ENCODE measurements at places on chromosomes 4 and X. TPM values are rescaled to one million over a fixed set of nuclear protein-coding genes. Genes with fewer than 3 reads are reported as not detected.
A peak's percentile ranks its signal among the peaks of the same experiment; 100 is the strongest.

DNA sequence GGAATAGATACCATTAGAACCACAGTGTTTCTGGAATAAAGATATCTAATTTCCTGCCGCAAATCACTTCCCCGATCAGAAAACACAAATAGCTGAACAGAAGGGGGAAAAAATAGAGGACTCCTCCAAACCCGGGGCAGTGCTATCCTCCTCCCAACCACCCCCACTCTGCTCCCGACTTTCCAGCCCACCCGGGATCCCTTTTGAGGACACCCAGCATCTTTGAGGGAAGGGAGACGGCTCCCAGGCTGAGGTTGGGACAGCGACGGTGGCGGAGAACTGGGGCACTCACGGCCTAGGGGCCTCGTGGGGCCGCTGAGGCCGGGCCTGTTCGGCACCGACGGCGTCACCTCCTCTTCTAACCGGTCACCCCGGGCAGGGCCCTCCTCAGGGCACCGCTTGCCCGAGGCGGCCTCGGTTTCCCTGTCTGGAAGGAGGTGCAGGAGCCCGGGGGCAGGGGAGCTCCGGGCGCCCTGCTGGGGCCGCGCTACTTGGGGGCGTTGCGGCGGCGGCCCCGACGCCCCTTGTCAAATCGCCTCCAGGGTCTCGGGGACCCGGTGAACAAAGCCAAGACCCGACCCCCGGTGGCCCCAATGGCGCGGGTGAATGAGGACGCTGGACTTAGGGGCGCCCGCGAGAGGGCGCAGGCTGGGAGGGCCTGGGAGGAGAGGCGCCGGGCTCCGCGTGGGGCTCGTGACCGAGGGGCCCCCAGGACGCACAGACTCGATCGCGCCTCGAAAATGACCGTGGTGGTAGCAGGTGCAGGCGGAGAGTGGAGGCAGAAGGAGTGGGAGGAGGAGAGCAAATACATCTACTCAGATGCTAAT is 6.9 kb upstream of the ARX start:
- H3K27me3 ChIP-seq: peaks cover 96% of the 10 kb centered on the region
- peaks cover 17% of the 10 kb centered on the region for H3K4me1 ChIP-seq
- H3K36me3 ChIP-seq: no peaks in the 10 kb centered on the region
- no peak overlapping the region for H3K4me3 ChIP-seq
- no peak for DNase-seq

DNA sequence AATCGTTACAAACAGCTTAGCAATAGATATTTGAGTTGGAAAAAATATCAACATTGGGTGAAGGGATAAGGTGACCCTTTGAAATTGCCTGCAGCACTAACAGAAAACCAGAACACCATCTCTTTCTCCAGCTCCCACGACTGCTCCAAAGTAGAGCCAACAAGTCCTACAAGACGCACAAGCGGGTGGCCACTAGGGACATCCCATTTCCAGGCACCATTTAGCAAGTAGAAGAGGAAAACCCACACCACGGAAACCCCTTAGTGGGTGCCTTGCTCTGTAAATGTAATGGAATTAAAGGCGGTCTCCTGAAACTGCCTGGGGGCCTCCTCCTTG is 1.9 kb downstream of the ARHGAP6 start:
- no peak overlapping the region for H3K27ac ChIP-seq
- no peaks in the 10 kb centered on the region for H3K36me3 ChIP-seq
- H3K4me1 ChIP-seq: peaks cover 9% of the 10 kb centered on the region

- no peak overlapping the region for H3K4me3 ChIP-seq
- H3K36me3 ChIP-seq: no peaks in the 10 kb centered on the region
- H3K27ac ChIP-seq: peak overlapping the region; percentile 60
- DNase-seq: no peak
These were observed 1.6 kb upstream of the ANTXR2 start for GRCh38 chr4:80074651-80075050.

DNA sequence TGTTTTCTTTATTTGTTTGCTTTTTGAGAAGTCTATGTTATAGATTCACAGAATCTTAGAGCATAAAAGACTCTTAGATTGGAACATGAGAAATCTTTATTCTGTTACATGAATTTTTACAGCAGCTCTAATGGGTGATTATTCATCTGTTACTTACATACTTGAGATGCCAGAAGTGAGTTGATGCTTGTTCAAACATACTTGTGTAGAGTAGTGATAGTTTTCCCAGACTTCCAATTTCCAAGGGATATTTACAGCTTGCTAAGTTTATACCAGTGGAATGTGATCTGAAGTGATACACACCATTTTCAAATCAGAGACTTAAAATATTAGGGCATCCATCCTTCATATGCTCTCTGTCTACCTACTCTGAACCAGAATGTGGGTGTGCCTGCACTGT is 252.9 kb upstream of the SMIM31 start:
- no peak for DNase-seq
- no peak overlapping the region for H3K4me3 ChIP-seq
- H3K4me1 ChIP-seq: peaks cover 9% of the 10 kb centered on the region
- H3K27ac ChIP-seq: peak overlapping the region; percentile 90
- H3K36me3 ChIP-seq: no peaks in the 10 kb centered on the region

GRCh38 chrX:57822818-57823217 is 87.4 kb downstream of the ZXDA start:
- H3K4me3 ChIP-seq: no peak overlapping the region
- DNase-seq: no peak
- peaks cover 1% of the 10 kb centered on the region for H3K36me3 ChIP-seq
- no peaks in the 10 kb centered on the region for H3K27me3 ChIP-seq
- H3K27ac ChIP-seq: no peak overlapping the region

DNA sequence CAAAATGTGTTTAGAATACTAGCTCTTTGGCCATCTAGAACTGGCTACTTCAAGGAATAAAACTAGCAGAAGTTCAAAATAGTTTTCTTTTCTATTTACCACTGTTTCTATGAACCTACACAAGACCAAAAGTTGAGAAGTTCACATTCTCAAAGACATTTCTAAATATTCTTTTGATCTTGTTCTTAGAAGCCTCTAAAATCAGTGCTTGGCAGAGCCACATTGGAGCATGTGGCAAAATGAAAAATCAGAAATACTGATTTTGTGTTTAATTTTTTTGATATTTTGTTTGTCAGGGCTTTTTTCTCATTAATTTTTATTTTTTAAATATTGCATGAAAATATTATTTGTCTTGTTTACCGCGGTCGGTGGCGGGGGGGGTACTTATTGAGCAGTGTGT is 853.8 kb upstream of the INTU start:
- H3K4me3 ChIP-seq: no peak overlapping the region
- peaks cover 11% of the 10 kb centered on the region for H3K4me1 ChIP-seq
- no peaks in the 10 kb centered on the region for H3K36me3 ChIP-seq
- H3K27ac ChIP-seq: no peak overlapping the region

DNA sequence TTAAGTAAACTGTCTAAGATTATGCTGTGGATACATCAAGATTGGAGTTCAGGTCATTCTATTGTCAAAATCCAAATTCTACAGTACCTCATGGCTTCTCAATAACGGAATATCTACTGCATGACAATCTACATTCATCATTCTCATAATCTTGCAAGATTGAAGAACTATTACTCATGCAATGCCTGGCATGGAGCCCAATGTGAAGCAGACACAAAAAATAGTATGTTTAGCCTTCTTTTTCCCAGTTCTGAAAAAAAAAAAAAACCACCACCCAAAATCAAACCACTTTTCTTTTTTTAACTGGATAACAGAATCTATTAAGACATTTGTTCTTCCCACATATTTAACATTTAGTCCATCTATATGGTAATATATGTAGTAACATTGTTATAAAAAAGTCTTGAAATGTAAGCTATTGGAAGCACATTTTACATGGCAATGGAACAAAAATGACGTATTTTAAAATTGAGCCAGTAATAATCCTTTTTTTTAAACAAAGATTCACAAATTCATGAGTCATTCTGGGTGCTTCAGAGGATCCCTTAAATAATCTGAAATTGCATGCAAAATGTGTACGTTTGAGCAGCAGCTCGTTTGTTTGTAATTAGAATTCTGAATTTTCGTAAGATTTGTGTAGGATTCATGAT is 232.2 kb upstream of the FMR1 start:
- H3K4me1 ChIP-seq: peaks cover 2% of the 10 kb centered on the region
- no peaks in the 10 kb centered on the region for H3K27me3 ChIP-seq
- no peak overlapping the region for H3K4me3 ChIP-seq
- DNase-seq: no peak

DNA sequence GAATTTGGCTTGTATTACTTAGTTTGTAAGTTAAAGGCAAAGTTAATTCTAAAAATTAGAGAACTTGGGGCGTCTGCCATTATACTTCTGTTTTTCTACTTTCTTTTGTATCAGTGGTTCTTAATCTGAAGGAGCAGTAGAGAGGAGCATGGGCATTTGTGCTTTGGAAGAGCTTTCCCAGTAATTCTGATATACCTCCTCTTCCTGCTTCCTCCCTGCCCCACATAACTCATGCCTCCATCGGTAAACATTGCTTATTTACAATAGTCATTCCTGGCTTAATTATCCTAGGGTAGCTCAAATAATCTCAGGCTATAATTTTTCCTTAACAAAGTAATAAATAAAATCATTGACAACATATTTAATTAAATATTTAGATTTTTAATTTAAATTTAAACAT is 37.1 kb upstream of the SPARCL1 start:
- no peaks in the 10 kb centered on the region for H3K36me3 ChIP-seq
- DNase-seq: no peak
- H3K4me3 ChIP-seq: no peak overlapping the region
- no peak overlapping the region for H3K27ac ChIP-seq

Gene OTC
- not detected for total RNA-seq

Gene SCRG1
- total RNA-seq: 0.47 TPM

Gene FAM47E
- total RNA-seq: 1.2 TPM

Gene CSAG2
- total RNA-seq: not detected

Gene CTAG1A
- not detected for total RNA-seq

Gene MAGEB6B
- total RNA-seq: not detected

Gene TREX2
- 0.83 TPM for total RNA-seq

Gene FAM184B
- total RNA-seq: not detected

Measured in mesothelial cell of epicardium (in vitro differentiated cells).